Activated CD4-positive, alpha-beta T cell treated with anti-CD3 and anti-CD28 coated beads, Interleukin-2, amount 50 U/mL, for 16 hours (primary cell): ENCODE measurements at places on chromosomes 16 and 17.

DNA sequence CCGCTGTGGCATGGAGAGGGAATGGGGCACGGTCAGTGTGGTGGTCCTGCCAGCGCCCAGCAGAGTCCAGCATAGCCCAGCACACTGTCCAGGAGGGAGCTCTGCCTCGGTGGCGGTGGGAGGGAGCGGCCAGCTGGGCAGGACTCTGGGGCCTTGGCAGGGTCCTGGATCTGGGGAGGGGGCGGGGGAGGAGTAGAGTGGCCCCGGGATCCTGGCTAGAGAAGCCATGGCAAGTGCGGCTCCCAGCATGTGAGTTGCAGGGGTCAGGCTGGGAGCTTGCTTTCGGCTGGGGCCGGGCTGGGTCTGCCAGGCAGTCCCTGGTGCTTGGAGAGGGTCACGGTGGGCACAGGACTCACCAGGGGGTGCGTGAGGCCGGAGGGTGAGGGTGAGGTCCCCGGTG, 3.9 kb downstream of the GNPTG start:
- no peak for DNase-seq

DNA sequence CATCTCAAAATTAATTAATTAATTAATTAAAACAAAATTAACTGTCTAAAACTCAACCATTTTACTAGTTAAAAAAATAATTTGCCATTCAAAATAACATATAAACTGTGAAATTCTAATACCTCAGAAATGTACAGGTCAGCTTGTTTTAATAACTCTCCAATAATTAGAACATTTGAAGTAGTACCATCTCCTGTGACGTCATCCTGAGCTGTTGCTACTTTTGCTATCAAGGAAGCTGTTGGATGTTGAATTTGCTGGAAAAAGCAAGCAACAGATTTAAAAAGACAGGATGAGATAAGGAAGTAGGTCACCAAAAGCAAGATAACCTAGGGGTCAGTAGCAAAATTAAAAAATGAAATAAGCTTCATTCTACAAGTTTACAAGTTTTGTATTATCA, 2.8 kb downstream of the CCT6B start:
- DNase-seq = no peak

- no peak for DNase-seq
Observed at GRCh38 chr17:2179615-2180295, 123.8 kb downstream of the SMG6 start.

DNA sequence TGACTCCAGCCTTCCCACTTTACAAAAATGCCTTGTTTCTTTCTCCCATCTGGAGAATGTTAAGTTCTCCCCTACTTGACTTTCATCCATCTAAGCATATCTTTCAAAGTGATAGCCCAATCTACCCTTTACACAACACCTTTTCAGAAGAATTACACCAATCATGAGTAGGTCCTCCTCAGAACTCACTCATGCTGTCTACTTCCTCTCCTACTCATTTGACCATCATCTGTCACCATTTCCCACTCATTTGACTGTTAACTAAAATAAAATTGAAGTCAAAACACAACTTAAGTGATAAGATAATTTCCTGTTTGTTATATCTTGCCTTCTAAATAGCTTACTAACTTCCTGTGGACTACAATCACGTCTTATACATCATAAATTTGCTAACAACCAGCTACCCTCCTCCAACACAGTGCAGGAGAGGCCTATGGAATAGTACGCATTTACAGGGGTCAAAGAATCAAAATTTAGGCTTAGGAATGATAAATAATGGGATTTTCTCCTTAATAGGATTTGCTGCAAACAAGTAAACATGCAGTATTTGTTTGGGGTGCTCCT, 16.1 kb downstream of the KCNJ16 start:
- DNase-seq = peak; percentile 6

- DNase-seq = no peak
Observed at GRCh38 chr17:8117980-8118768, at the start of gene ALOXE3. Gene ALOXE3 (minus strand): TSS chr17:8118514. CDS start chr17:8117990, 524 bp downstream.

DNA sequence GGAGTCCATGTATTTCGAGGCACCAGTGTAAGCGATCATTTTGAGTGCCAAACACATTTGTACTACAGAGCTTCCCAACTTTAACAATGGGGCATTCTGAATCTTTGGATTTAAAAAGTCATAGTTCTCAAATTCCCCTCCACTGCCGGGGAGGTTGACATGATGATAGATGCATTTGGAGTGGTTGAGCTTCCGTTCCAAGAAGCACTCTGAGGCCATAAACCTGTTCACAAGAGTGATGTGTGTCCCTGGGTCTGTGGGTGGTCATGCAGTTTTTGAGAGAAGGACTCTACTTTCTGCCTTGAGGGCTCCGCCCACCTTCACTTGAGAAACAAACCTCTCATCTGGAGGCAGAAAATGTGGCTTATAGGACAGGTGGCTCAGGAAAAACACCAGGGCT, 43.7 kb downstream of the IRX5 start:
- no peak for DNase-seq

DNA sequence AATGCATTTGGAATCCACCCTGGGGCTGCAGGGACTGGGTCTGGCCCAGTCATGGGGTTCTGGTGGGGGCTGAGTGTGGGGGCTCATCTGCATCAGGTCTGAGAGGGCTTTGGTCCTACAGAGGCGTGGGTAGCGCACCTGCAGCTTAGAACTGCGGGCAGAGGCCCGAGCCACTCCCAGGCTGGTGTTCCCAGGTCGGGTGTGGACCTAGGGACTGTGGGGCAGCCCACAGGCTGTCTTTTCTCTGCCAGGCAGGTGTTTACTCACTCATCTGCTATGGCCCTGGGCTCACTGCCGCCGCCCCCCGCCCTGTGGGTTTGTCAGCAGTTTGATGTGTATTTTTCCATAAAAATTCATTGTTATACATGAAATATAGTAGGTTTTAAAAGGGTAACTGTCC, 27.0 kb upstream of the DOC2B start:
- no peak for DNase-seq

DNA sequence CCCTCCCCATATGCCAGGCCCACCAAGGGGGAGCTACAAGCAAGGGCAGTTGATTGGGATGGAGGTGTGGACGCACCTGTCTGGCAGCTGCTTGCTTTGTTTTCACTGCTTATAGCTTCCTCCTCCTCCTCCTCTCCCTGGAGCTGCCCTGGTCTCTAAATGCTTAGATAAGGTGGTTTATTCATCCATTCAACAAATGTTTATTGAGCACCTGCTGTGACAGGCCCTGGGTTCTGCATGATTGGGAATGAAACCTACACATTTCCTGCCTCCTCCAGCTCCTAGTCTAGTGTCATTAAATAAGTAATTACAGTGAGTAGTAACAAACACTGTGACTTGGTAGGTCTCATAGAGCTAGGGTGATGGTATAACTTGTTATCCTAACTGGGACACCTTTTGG, 17.4 kb upstream of the MAP3K14 start:
- DNase-seq = no peak

DNA sequence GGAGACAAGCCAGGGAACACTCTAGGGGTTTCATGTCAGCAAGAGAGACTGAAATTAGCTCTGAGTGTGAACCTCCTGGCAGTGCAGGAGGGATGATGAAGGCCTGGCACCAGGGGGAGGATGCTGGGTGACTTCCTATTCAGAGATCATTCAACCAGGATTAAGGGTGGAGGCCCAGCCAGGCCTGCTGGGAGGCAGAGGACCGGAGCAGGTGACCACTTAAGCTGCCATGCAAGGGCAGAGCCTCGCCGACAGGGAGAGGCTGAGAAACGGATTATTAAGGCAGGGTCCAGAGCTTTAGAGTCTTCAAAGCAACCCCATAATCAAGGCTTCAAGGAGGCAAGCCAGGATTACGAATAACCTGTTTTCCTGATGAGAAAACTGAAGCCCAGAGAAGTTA, 10.6 kb upstream of the SRCIN1 start:
- DNase-seq = no peak

DNA sequence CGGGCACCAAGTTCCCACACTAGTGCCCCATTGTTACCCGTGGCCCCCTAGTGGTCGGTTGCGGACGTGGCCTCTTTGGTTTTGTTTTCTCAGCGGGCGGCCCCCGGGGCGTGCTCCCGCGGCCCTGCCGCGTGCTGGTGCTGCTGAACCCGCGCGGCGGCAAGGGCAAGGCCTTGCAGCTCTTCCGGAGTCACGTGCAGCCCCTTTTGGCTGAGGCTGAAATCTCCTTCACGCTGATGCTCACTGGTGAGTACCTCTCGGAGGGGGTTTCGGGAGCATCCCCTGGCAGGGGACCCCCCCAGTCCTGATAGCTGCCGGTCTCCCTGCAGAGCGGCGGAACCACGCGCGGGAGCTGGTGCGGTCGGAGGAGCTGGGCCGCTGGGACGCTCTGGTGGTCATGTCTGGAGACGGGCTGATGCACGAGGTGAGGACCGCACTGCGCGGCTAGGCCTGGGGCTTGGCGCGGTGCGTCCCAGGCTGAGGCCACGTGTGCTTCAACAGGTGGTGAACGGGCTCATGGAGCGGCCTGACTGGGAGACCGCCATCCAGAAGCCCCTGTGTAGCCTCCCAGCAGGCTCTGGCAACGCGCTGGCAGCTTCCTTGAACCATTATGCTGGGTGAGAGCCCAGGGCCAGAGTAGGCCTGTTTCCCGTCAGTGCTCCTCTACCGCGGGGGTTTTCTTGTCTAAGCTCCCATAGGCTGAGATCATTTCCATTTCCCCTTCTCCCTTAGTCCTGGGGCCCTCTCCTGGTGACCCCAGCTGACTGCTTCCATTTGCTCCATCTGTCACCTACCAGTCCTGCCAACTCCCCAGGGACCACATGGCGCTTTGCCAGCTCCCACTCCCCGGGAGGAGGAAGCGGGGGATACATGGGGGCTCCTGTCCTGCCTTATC, 1.7 kb downstream of the SPHK1 start:
- DNase-seq = peak; percentile 88

DNA sequence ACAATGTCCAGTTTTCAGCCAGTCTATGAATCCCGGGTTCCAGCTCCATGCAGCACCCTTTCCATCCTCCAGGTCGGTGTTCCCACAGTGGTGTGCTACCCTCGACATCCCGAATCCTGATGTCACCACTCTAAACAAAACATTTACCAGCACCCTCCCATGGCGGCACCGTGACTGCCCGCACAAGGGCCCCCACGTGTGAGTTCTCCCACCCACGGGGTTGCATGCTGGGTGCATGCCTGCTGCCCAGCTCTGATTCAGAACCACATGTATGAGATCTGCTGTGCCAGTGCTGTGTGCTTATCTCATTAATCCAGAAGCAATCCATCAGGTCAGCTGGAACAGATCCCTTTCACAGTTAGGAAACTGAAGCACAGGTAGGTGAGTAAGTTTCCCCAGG, 57.4 kb downstream of the C16orf78 start:
- no peak for DNase-seq

DNA sequence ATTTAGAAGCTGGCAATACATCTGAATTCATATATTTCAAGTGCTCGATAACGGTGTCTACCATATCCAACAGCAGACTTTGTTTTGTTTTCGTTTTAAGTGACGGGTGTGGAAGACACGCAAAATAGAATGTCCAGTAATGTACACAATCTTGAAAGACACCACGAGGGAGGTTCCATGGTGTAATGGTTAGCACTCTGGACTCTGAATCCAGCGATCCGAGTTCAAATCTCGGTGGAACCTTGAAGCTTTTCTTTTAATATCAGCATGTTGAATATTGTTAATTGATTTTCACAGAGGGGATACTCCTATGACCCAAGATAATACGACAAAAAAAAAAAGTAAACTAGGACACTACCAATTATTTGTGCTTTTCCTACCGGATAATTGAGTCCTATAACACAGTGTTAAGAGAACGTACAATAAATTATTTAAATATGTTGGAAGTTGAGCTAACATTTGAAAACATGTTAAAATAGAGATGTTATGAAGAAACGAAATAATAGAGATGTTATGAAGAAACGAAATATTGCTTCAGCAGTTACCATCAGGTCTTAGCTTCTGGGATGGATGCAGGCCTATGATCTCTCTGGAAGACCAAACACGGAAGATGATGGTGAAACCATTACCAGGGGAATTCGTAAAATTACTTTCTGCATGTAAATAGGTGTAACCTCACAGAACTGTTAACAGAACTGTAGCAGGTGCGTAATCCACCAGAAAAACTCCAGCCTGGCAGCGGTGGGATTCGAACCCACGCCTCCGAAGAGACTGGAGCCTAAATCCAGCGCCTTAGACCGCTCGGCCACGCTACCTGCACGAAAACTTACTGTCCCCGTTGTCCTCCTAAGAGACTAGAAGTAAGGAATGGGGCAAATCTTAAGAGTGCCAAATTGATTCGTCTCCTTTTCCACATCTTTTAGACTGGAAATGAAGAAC, 1.5 kb upstream of the ALOXE3 start:
- DNase-seq = peak; percentile 95

DNA sequence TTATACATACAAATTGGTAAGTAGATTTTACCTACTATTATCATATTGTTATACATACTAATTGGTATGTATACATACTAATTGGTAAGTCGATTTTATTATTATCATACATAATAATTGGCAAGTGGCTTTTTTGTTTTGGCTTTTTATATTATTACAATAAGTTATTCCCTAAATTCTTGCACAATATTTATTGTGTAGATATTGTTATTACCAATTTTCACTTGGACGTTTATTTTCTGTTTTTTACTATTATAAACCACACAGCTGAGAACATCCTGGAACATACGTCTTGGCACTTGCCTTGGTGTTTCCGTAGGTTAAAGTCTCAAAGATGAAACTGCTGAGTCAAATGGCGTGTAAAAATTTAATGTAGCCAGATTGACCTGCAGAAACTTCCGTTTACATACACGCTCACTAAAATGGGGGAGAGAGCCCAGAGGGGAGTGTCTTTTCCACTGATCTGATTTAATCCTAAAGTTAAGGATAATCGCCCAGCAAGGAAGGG, 18.9 kb downstream of the GNGT2 start:
- DNase-seq = peak; percentile 83

DNA sequence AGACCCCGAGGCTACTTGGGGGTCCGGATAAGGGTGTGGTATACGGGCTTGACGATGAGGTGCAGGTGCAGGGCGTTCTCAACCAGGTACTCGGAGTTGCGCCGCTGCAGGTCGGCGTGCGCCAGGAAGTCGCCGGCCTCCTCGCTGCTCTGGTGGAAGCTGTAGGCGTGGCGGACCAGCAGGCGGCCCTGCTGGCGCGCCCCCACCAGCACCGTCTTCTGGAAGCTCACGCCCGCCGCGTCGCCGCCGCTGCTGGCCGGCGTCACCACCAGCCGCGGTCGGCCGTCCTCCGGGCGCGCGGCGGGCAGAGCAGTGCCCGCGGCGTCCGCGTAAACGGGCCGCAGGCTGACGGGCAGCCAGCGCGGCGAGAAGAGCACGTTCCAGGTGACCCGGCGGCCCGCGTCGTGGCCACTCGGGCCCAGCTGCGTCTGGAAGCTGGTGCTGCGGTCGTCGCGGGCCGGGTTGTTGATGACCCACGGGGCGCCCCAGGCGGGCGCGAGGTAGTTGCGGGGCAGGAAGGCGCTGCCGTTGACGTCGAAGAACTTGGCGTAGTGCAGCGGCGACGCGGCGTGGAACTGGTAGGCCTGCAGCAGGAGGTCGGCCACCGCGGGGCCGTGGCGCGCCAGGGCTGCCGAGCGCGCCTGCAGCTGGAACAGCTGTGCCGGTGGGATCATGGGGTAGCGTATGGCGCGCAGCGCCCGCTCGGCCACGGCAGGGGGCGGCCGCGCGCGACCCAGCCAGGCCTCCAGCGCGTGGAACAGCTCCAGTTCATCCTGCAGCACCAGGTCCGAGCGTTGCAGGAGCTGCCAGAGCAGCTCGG, 4.8 kb downstream of the BTBD17 start:
- no peak for DNase-seq
